Cortex of kidney (tissue), 1 donor: ENCODE measurements at places on chromosomes 2 and 18.

- DNase-seq = no peak
Observed at GRCh38 chr2:237859533-237860272, at the start of gene RAMP1. Gene RAMP1, plus strand, starts transcription at chr2:237859623. Its CDS starts 53 bp downstream, at chr2:237859676.

GRCh38 chr2:52539026-52539970, 1228.3 kb upstream of the CHAC2 start:
- no peak for DNase-seq

GRCh38 chr2:202261531-202261930, 4.0 kb upstream of the NOP58 start:
- no peak for DNase-seq

- DNase-seq = no peak
Observed at GRCh38 chr2:196183528-196184231, 12.3 kb upstream of the STK17B start.

DNA sequence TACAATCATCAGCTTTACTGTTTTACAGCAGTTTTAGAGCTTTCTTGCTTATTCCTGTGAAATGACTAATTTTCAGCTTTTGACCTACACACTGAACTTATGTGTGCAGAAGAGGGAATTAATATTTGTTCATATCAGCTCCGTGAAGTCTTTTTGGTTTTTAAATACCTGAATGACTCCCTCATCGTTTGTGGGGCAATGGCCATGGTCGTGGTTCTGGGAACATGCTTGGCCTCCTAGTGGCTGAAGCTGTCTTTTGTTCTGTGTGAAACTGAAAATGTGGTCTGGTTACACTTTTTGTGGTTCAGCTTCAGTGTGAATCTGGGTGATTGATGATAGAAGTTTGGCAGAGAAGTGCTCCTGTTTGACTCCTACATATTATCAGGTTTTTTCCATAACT, 408.1 kb downstream of the THSD7B start:
- no peak for DNase-seq

GRCh38 chr2:149808556-149808955, 221.0 kb upstream of the MMADHC start:
- no peak for DNase-seq

DNA sequence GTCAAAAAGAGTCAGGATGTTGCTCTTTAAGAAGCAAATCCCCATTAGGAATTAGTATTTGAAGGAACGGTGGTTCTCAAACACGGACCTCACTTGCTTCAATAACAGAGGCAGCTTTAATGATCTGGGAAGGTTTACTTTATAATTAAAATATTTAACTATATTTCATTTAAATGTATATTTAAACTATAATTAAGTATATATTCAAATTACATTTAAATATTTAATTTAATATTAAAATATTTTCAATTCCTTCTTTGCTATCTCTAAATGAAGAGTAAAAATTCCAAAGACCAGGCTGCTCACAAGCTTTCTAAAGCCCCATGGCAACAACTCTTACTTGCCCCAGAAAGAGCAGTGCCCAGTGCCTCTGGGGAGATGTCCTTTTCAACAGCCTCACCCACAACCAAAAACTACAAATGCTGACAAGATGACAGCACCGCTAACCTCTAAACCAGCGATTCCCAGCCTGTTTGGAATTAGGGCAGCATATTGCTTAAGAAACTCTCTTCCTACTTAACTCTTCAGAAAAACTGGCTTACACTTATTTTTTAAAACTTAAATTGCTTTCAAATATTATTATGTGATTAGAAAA, 62.9 kb upstream of the POU3F3 start:
- no peak for DNase-seq

DNA sequence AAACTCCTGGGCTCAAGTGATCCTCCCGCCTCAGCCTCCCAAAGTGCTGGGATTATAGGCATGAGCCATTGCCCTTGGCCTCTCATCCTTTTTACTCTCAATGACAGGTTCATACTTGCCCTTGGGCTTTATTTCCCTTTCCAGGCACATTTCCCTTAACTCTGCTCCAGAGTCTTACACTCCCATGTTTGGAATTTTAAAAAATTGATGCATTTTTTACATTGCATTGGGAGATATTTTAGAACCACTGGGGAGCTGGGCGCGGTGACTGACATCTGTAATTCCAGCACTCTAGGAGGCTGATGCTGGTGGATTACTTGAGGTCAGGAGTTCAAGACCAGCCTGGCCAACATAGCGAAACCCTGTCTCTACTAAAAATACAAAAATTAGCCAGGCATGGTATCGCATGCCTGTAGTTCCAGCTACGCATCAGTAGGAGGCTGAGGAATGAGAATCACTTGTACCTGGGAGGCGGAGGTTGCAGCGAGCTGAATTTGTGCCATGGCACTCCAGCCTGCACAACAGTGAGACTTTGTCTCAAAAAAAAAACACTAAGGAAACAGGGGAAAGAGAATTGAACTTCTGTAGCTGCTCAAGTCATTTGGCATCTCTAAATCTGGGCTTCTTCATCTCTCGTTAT, 18.2 kb downstream of the TGIF1 start:
- DNase-seq = no peak

GRCh38 chr2:46909771-46910419, 5.7 kb downstream of the MCFD2 start:
- DNase-seq = no peak

- DNase-seq = no peak
Observed at GRCh38 chr2:12155303-12156051, 409.0 kb downstream of the LPIN1 start.

DNA sequence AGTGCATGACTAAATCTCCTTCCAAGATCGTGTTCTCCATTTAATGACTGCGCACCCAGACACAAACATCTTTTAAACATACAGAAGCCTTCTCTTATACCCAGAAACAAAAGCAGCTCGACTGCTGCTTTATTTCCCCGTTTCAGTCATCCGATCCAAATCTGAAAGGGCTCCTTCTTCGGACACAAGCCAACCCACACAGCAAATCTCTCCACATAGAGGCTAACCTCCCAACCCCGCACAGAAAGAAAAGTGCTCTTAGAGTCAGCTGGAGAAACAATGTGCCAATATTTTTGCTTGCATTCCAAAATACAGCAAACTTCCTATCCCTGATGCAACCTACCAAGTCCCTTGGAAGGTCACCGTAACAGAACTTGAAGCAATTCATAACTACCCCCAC, 29.1 kb downstream of the GAREM1 start:
- no peak for DNase-seq
